Cardiac muscle cell (in vitro differentiated cells and primary cell): ENCODE measurements at places on chromosomes 1 and 21. TPM values are rescaled to one million over a fixed set of nuclear protein-coding genes. Genes with fewer than 3 reads are reported as not detected.

MFAP2 gene
- polyA plus RNA-seq: 91.4 and 162 TPM in 2 replicates

BCAR3 gene
- polyA plus RNA-seq: 1.2 and 1.5 TPM in 2 replicates

C1QB gene
- not detected in 2 replicates for polyA plus RNA-seq

HECTD3 gene
- polyA plus RNA-seq: 22.5 and 28.1 TPM in 2 replicates

LAMC1 gene
- polyA plus RNA-seq: 66.4 and 97.5 TPM in 2 replicates

ACKR1 gene
- 0.33 TPM in 1 of 2 replicates, not detected in the other for polyA plus RNA-seq

ZMPSTE24 gene
- polyA plus RNA-seq: 9.8 and 24.0 TPM in 2 replicates

PROX1 gene
- 10.1 and 21.8 TPM in 2 replicates for polyA plus RNA-seq

RXFP4 gene
- 0.74 TPM in 1 of 2 replicates, not detected in the other for polyA plus RNA-seq

TRABD2B gene
- 0.10 and 0.82 TPM in 2 replicates for polyA plus RNA-seq

SPATA46 gene
- not detected in 2 replicates for polyA plus RNA-seq

PRAMEF5 gene
- polyA plus RNA-seq: not detected in 2 replicates

FLG2 gene
- not detected in 2 replicates for polyA plus RNA-seq

RGS16 gene
- polyA plus RNA-seq: 0.93 and 2.0 TPM in 2 replicates

SLC25A44 gene
- polyA plus RNA-seq: 13.8 and 18.1 TPM in 2 replicates

GNG4 gene
- 0.44 TPM in 1 of 2 replicates, not detected in the other for polyA plus RNA-seq

CFHR2 gene
- not detected in 2 replicates for polyA plus RNA-seq

CIART gene
- 19.0 and 20.6 TPM in 2 replicates for polyA plus RNA-seq

KCNJ9 gene
- 0.09 TPM in 1 of 2 replicates, not detected in the other for polyA plus RNA-seq

SLAMF7 gene
- 0.25 TPM in 1 of 2 replicates, not detected in the other for polyA plus RNA-seq

RPE65 gene
- polyA plus RNA-seq: 0.67 TPM in 1 of 2 replicates, not detected in the other

NUP210L gene
- polyA plus RNA-seq: not detected in 2 replicates

AMY1B gene
- not detected in 2 replicates for polyA plus RNA-seq

ARID4B gene
- polyA plus RNA-seq: 33.8 and 34.2 TPM in 2 replicates

PTPN22 gene
- not detected in 2 replicates for polyA plus RNA-seq

KRTAP13-2 gene
- not detected in 2 replicates for polyA plus RNA-seq

HSD3B2 gene
- polyA plus RNA-seq: not detected in 2 replicates

MIXL1 gene
- 8.0 and 11.1 TPM in 2 replicates for polyA plus RNA-seq

FCRL1 gene
- not detected in 2 replicates for polyA plus RNA-seq

ANKRD45 gene
- 2.2 and 2.3 TPM in 2 replicates for polyA plus RNA-seq

LRRC53 gene
- polyA plus RNA-seq: 0.16 TPM in 1 of 2 replicates, not detected in the other

LIN28A gene
- polyA plus RNA-seq: 3.4 and 5.6 TPM in 2 replicates

SMIM12 gene
- polyA plus RNA-seq: 57.2 and 61.2 TPM in 2 replicates

HLX gene
- 0.15 and 2.1 TPM in 2 replicates for polyA plus RNA-seq

ROR1 gene
- polyA plus RNA-seq: 27.6 and 28.0 TPM in 2 replicates

FBXO2 gene
- 28.3 and 29.8 TPM in 2 replicates for polyA plus RNA-seq

HOOK1 gene
- polyA plus RNA-seq: 12.9 and 15.5 TPM in 2 replicates

TMEM269 gene
- 0.35 and 0.99 TPM in 2 replicates for polyA plus RNA-seq

AMY2A gene
- polyA plus RNA-seq: 0.38 and 0.97 TPM in 2 replicates

CFHR3 gene
- polyA plus RNA-seq: not detected in 2 replicates

DOP1B gene
- 6.9 and 7.4 TPM in 2 replicates for polyA plus RNA-seq

DIRAS3 gene
- polyA plus RNA-seq: 5.0 and 12.3 TPM in 2 replicates

OR10J1 gene
- polyA plus RNA-seq: not detected in 2 replicates

HES4 gene
- polyA plus RNA-seq: 45.7 and 83.6 TPM in 2 replicates

DDI2 gene
- 7.4 and 10.0 TPM in 2 replicates for polyA plus RNA-seq

PRCC gene
- polyA plus RNA-seq: 118 and 150 TPM in 2 replicates

TMEM52 gene
- polyA plus RNA-seq: 4.2 and 16.6 TPM in 2 replicates

TAS1R3 gene
- polyA plus RNA-seq: 0.32 and 0.70 TPM in 2 replicates

SORT1 gene
- 27.6 and 35.8 TPM in 2 replicates for polyA plus RNA-seq

SHE gene
- polyA plus RNA-seq: 1.7 and 2.0 TPM in 2 replicates

ARMH1 gene
- polyA plus RNA-seq: 2.8 and 9.0 TPM in 2 replicates

IL19 gene
- not detected in 2 replicates for polyA plus RNA-seq
